Esophagus squamous epithelium (tissue), 5 donors: ENCODE measurements at places on chromosomes 11 and 22.

GRCh38 chr11:83185767-83186166, 7.7 kb upstream of the ANKRD42 start:
- DNase-seq: no peak

- DNase-seq: no peak
Observed at GRCh38 chr11:21769188-21769587, 423.7 kb upstream of the ANO5 start.

GRCh38 chr22:37126383-37126782, 16.9 kb upstream of the TMPRSS6 start:
- no peak for DNase-seq

- no peak for DNase-seq
Observed at GRCh38 chr11:29184939-29185890, 831.6 kb downstream of the KCNA4 start.

- no peak for DNase-seq
Observed at GRCh38 chr11:2881981-2882375, 3.6 kb downstream of the CDKN1C start.

DNA sequence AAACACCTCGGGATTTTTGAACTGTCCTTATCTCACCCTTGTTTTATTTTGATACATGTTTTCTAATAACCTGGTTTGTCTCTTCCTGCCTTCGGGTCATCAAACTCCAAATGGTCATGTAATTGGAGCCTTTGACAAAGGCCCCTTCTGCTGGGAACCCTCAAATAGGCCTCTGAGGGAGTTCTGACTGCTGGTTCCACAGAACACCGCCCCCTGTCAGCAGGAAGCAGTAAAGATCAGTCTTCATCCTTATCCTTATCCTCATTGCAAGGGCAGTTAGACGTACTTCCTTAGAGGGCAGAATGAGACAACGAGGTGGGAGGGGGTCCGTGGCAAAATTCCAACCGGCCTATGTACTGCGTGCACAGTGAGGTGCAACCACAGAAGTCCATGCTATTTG, 12.1 kb downstream of the TRIM51 start:
- no peak for DNase-seq

DNA sequence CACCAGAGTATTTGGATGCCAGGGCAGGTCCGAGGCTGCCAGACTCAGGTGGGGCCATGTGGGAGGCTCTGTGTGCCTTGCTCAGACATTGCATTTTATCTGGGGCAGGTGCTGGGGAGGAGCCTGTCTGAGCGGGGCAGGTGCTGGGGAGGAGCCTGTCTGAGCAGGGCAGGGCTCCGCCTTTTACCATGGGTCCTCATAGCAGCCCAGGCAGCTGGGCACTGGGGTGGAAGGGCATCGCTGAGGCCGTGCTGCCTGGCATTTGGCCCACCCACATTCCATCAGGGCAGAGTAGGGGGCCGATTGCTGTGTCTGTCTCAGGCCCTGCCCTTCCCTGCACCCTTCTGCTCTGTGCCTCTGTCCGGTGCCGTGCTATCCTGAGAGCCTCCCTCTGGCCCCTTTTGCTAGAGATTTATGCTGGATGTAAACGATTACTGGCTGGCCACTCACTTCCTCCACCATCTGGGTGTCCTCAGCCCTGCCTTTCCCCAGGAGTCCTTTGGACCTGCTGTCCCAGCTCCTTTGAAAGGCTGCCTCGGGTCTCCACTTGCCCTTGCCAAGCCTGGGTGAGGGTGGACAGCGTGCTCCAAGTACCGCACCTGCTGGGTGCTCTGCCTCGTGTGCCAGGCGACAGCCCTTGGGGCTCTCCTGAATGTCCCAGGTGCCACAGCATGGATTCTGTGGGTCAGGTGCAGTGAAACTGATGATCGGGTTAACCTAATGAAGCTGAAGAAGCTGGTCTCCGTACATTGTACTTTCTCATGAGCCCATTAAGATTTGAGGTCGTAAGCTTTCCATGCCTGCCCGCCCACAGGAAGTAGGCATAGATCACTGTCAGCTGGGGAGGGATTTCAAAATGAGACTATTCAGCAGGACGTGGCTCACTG, 281.6 kb downstream of the TBC1D22A start:
- DNase-seq: no peak

DNA sequence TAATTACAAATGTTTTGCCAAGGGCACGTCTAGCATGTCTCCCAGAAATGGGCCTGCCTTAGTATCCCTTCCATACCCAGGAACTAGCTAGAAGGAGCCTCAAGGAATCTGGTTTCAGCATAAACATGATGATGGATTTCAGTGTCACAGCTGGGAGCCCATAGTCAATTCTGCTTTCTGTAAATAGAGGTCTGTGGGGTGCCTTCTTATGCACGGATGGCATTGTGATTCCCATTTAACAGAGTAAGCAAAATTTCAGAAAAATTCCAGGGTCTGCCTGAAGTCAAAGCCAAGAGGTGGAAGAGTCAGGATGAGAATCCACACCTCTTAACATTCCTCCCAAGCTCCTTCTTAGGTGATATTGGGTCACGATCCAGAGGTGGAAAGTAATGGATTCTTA, 12.1 kb downstream of the DUSP18 start:
- DNase-seq: no peak

- DNase-seq: no peak
Observed at GRCh38 chr11:93198215-93198845, 539 bp upstream of the SLC36A4 start.

DNA sequence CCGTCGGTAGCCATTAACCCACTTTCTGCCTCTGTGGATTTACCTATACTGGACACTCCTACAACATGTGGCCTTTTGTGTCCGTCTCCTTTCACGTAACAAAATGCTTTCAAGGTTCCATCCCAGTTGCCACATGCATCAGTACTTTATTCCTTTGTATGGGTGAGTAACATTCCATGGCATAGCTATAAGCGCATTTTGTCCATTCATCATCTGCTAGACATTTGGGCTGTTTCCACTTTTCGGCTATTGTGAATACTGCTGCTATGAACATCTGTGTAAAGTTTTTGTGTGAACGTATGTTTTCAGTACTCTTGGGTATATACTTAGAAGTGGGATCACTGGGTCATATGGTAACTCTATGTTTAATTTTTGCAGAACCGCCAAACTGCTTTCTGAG, 257.2 kb downstream of the ST3GAL4 start:
- no peak for DNase-seq

DNA sequence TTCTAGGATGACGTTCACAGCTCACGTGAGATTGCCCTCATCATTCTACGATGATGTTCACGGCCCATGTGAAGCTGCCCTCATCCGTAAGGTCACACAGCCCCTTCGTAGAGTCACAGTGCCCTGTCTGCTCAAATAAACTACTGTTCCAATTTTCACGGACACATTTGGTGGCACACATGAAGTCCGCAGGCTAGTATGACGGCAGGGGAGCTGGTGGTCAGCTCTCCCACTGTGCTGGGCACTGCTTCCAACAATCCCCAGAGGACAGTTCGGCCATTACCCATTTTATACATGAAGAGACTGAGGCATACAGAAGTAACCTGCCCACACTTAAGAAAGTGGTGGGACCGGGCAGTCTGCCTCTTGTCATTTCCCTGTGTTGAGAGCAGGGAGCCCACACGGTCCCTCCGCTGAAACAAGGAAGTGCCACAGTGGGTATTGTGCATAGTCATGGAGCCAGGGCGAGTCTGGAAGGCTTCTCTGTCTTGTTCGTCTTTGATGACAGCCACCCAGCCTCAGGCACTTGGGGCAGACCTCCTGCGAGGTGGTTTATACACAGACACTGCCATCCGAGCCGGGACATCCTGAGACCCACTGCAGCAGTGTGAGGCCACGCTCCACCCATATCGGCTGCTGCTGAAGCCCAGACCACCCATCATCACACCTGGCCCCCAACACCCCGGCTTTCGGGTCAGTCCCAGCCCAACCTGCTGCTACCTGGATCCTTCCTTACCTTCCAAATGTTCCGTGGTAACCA, 114.3 kb downstream of the PHF21B start:
- no peak for DNase-seq

DNA sequence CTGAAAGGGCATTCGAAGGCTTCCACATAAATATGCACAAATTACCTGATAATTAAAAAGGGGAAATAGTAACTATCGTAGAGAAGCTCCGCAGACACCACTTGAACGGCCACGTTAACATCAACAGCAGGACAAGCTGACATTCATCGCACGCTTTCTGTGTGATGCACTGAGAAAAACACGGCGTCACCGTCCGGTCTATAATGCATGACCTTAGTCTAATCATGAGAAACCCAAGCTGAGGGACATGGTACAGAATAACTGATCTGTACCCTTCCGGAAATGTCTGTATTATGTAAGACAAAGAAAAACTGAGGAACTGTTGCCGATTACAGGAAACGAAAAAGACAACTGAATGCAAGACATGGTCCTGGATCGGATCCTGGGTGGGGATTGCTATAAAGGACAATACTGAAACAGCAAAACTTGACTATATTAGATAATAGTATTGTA, 678 bp upstream of the RANGAP1 start:
- no peak for DNase-seq

GRCh38 chr11:111571829-111572501, 30.3 kb upstream of the SIK2 start:
- no peak for DNase-seq

- DNase-seq: no peak
Observed at GRCh38 chr11:128734832-128735224, 41.0 kb downstream of the FLI1 start.

- DNase-seq: no peak
Observed at GRCh38 chr22:19632668-19633148, 81.6 kb upstream of the SEPTIN5 start.

GRCh38 chr11:134205729-134206128, 18.0 kb downstream of the NCAPD3 start:
- no peak for DNase-seq

GRCh38 chr11:66676282-66676919, 1.3 kb downstream of the RBM4B start:
- no peak for DNase-seq

DNA sequence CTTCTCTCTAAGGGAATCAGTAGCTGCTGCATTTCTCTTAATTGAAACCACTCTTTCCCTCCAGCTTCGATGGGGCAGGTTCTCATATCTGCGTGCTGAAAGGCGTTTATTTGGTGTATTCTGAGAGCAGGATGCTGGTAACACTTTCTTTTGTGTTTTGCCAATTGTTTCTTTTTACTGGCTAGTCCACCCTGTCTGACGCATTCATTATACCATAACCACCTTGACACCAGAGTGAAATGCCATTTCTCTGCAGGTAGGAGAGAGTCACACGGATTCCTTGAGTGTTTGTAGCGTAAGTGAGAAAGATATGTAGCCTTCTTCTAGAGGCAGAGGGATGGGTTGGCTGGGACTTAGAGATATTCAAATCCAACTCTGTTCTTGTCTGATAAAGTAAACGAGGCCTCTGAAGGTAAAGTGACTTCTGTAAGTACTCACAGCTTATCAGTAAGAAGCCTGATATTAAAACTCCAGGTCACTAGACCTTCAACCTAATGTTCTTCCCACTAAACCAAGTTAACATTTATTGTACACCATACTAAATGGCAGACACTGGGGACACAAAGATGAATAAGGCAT, 21.4 kb downstream of the CD44 start:
- no peak for DNase-seq

DNA sequence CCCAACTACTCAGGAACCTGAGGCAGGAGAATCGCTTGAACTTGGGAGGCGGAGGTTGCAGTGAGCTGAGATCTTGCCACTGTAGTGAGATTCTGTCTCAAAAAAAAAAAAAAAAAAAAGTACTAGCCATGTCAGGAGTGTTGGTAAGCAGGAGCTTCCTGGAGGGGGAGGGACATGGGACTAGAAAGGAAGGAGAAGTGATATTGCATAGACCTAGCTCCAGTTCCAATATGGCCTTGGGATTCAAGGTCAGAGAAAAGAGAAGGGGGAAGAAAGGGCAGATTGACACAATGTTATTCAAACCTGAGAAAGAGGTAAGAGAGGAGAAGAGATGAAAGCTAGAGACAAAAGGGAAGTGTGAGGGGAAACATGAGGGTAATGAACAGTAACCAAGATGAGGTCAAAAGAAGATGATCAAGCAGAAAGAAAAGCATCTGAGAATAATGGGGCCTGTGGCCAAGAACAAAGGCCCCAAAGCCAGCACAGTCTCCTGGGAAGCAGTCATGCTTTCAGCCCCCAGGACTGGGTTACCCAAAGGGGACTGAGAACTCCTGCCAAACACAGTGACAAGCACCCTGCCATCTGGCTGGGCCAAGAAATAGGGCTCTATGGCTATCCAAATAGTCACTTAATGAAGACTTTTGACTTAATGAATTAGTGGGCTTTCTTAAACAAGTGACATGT, 51.7 kb upstream of the FTH1 start:
- DNase-seq: no peak

DNA sequence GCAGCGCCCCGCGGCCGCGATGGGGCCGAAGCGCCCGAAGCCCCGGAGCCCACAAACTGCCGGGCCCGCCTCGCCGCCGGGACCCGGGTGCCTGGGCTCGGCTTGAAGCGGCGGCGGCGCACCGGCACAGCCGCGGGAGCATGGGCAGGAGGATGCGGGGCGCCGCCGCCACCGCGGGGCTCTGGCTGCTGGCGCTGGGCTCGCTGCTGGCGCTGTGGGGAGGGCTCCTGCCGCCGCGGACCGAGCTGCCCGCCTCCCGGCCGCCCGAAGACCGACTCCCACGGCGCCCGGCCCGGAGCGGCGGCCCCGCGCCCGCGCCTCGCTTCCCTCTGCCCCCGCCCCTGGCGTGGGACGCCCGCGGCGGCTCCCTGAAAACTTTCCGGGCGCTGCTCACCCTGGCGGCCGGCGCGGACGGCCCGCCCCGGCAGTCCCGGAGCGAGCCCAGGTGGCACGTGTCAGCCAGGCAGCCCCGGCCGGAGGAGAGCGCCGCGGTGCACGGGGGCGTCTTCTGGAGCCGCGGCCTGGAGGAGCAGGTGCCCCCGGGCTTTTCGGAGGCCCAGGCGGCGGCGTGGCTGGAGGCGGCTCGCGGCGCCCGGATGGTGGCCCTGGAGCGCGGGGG, 346 bp downstream of the FJX1 start:
- DNase-seq: no peak

DNA sequence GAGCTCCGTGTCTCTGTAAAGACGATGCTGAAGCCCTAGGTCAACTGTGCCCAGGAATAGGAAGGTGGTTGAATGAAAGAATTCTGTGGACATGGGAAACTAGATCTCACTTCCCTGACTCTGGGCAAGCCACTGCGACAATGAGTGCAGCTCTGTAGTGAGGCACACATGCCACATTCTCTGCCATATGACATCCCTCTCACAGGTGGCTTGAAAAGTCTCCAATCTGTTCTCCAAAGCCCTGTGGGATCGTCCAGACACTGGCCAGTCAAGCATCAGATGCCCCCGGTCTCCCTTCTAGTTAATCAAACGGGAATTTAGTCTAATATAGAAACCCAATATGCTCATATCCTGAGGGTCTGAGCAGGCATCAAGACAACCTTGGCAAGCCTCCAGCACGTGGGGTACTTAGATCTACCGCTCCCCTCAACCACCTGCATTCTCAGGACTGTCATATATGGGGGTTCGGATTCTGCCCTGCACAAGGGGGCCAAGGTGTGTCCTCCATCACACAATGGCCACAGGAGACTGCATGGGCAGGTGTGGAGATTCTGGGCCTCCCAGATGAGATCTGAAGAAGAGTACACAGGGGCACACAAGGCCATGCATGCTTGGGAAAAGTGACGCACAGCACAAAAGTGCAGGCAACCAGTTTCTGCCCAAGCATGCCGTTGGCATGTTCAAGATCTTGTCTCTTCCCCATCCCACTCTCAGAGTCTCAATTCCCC, 11.9 kb downstream of the DKK3 start:
- no peak for DNase-seq

- DNase-seq: no peak
Observed at GRCh38 chr11:113546757-113547507, 71.7 kb upstream of the DRD2 start.

- no peak for DNase-seq
Observed at GRCh38 chr11:121636081-121636799, 183.5 kb upstream of the SORL1-AS1 start.
